Activated naive CD4-positive, alpha-beta T cell treated with Interleukin-2 at 50 U/mL for 16 hours (primary cell): ENCODE measurements at places on chromosomes 11 and 22.

- no peak for DNase-seq
Measured at GRCh38 chr11:88398791-88399570, 61.4 kb upstream of the CTSC start.

DNA sequence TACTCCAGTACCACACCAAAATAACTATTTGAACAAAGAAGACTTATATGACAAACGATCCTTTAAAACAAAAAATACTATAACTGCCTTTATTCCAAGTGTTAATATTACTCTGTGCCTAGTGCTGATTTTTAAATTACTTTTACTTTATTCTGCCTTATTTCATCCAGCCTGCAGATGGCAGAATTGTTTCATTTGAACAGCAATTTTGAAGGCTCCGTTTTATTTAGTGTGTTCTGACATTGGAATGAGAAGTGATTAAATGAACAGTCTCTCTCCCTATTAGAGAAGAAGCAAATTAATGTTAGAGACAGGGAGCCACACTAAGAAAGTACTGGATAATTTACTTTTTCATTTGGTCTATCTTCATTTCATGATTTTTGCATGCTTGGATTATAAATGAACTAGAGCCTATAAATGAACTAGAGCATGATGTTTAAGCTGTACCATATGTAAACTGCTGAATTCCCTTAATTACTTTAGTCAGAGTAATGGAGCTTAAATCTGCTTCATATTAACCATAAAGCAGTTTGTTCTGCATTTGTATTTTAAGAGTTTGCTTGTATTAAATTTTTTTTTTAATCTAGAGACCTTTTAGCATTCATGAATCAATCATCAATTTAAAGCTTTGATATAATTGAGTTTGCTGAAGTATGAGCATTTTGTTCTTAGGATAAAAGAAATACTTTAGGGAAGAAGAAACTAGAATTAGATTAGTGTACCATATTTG lies 9.8 kb downstream of the PDHX start:
- no peak for DNase-seq

GRCh38 chr22:42371099-42371498 lies 61.1 kb downstream of the NFAM1 start:
- no peak for DNase-seq

- DNase-seq = no peak
Measured at GRCh38 chr11:71330349-71330748, 78.0 kb upstream of the SHANK2 start.
